ENCODE measurements at places on chromosomes 6 and 20.
A peak's percentile ranks its signal among the peaks of the same experiment; 100 is the strongest.

DNA sequence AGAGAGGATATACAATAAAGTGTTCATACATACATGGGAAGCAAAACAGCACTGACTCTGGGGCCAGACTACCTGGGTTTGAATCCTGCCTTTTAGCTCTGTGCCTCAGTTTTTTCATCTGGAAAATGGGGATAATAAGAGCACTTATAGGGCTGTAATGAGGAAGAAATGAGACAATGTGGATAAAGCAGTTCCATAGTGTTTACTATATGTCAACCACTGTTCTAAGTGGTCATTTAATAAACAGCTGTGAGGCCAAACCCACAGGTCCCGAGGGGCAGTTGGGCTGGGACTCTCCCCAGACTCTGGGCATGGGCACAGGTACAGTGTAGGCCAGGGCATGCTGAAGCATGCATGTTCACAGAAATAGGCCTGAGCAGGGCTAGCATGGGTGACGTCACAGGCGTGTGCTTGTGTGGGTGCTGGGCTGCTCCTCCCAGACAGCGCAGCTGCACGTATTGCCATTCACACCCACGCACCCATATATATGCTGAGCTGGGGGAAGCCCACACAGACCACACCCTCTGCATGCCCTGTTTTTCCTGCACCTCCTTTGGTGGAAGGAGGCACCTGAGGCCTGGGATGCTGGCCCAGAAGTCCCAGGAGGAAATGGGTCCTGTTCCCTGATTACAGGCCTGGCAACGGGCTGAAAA, 3.5 kb upstream of the PLCG1 start:
- no peak for DNase-seq

DNA sequence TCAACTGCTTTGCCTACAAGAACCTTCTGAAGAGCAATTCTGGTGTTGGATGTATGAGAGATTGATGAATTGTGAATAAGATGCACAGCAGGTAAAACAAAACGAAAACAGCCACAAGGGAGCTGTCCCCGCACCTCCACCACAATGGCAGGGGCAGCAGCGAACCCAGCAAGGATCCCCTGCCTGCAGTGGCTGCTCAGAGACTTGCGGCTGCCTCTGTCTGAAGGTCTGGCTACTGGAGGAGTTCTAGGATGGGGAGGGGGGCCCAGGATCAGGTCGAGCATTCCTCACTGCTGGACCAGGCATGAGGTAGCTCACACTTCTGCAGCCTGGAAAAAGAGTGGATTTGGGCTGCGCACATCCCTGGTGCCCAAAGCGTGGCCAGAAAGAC, 523.5 kb downstream of the CDH26 start:
- DNase-seq: no peak

DNA sequence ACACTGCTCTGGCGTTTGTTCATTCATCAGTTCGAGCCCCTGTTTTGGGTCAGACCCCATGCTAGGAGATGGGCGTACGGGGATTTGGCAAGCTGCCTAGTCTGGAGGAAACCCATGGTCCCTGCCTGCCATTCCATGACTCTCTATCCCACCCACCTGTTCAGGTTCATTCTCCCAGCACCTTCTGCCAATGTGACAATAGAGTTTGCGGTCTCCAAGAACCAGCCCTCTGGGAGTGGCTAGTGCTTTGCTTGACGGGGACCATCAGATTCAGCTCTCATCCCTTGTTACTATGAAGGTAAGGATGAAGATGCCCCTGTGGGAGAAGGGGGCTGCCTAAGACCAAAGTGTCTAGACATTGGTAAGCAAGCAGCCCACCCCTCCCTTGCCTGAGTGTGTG, 345.0 kb downstream of the PTPRT start:
- DNase-seq: no peak

DNA sequence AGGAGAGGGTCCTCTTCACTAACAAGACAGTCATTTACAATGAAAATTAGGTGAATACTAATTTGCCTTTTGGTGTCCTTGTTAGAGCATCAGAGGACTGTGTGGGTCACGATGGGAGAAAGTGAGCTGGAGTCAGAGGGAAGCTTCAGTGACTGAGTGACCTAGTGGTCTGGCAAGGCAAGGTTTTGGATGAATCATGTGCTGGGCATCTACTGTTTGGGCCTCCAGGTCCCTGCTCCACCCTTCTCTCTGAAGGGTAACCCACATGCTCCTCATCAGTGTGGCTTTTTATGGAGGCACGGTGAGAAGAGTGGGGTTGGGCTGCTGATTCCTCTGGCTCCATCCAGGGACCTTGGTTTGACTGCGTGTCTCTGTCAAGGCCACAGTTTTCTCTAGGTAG, 60.5 kb upstream of the EXOC2 start:
- DNase-seq: no peak

- DNase-seq: no peak
Measured at GRCh38 chr20:920311-920710, 4.2 kb upstream of the ANGPT4 start.

DNA sequence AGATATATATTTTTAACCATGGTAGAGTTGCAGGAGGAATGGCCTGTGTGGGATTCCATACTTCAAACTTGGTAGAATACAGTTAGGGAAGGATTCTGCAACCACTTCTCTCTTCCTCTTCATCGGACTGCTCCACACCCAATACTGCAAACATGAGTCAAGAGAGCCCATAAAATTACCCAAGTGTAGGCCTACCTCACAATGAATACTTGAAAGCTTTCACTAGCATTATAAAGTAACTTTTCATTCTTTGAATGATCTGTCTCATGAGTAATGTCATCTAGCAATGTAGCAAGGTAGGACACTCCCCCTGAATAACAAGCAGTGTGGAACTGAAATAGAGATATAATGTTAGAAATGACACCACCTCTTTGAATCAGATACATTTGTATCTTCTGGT, 79.4 kb downstream of the FOXC1 start:
- no peak for DNase-seq

DNA sequence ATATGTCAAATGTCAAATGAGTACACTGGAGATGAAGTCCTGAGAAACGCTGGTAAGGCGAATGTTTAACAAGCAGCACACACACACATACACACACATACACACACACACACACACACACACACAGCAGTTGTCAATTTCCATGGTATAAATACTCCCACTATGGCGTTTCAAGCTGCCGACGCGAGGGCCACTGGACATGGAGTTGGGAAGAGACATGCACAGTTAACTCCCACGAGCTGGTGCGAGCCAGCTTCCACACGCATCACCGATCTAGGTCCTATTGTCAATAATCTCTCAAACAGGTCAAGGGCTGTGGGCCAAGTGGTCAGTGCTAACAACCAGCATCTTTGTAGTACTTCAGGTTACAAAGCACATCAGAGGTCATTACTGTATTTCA, 58.9 kb downstream of the TRERF1 start:
- DNase-seq: no peak

DNA sequence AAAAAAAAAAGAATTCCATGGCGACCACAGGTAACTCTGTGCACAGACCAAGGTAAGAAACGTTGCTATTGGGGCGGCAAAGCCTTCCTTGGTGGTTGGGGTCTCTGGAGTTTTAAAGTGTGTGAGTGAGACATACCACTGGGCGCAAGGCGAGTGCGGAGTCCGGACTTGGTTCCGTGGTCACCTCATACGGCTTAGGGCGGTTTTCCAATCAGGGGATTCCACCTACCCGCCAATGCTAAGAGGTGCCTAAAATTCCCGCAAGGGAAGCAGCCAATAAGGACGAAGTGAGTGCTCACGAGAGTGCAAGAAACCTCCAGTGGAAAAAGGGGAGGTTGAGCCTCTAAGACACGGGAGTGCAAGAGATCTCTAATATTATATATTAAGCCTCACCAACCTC, 68.6 kb upstream of the PRSS16 start:
- no peak for DNase-seq

DNA sequence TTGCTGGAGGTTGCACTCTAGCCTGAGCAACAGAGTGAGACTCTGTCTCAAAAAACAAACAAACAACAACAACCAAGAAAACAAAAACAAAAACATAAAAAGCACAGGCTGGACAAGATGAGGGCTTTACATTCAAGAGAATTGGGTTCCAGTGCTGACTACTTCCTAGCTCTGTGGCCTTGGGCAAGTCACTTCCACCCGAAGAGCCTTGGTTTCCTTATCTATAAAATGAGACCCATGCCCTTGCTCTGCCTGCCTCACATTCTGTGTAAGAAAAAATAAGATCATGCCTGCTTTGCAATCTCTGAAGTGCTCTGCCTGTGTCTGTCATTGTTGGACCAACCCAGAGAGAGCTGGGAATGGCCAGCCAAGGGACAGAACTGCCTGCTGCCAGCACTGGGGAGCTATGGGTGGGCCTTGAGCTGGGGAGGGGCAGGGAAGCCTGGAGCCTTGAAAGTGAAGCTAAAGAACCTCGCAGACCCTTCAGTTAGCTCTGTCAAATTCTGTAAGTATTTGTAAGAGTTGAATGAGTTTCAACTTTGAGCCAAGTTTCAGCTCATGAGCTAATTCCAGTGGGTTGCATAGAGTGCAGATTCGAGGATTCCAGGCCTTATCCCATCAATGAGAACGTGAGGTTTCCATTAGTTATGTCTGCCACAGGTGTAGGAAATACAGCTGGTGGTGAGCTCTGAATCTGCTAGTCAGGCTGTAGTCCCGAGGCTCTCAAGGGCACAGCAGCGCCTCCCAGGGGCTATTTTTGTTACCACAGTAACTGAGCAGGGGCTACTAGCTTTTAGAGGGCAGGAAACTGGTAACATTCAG, 93.2 kb downstream of the DLGAP4 start:
- DNase-seq: no peak

- DNase-seq: no peak
Measured at GRCh38 chr20:47249913-47250312, 106.6 kb downstream of the ZMYND8 start.

- no peak for DNase-seq
Measured at GRCh38 chr20:1588533-1589460, 31.0 kb downstream of the SIRPB1 start.

DNA sequence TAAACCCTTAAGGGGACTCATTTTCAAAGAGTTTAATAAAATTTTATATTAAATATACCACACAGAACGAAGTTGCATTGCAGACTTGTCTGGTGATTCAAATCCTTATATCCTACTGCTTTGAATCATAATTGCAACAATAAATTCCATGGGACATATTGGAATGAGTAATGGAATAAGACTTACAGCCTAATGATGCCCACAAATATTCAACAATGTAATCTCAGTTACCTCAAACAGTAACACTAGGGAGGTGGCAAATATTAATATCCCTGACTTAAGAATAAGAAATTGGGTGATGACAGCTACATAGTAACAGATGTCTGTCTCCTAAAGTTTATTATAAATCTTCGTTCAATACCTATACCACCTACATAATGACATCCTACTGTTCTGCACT, 52.6 kb downstream of the BMP5 start:
- DNase-seq: no peak

DNA sequence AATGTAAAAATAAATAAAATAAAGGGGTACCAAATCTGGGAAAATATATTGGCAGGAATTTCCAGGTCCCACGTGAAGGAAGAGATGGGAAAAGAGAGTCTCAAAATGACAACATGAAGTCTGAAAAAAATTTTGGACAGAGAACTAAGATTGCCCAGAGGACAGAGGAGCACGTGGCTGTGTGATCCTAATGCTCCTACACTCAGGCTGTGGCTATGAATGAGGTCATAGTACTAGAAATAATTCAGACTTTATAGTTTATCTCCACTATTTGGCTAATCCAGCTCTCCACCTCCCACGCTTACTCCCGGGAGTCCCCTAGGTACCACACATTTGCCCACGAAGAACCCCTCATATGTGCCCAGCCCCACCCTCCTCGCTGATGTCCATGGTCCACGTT, 42.8 kb upstream of the STMND1 start:
- DNase-seq: no peak

- DNase-seq: no peak
Measured at GRCh38 chr6:122130026-122130348, 269.5 kb upstream of the HSF2 start.

- DNase-seq: no peak
Measured at GRCh38 chr6:144820270-144820669, 535.1 kb downstream of the UTRN start.

DNA sequence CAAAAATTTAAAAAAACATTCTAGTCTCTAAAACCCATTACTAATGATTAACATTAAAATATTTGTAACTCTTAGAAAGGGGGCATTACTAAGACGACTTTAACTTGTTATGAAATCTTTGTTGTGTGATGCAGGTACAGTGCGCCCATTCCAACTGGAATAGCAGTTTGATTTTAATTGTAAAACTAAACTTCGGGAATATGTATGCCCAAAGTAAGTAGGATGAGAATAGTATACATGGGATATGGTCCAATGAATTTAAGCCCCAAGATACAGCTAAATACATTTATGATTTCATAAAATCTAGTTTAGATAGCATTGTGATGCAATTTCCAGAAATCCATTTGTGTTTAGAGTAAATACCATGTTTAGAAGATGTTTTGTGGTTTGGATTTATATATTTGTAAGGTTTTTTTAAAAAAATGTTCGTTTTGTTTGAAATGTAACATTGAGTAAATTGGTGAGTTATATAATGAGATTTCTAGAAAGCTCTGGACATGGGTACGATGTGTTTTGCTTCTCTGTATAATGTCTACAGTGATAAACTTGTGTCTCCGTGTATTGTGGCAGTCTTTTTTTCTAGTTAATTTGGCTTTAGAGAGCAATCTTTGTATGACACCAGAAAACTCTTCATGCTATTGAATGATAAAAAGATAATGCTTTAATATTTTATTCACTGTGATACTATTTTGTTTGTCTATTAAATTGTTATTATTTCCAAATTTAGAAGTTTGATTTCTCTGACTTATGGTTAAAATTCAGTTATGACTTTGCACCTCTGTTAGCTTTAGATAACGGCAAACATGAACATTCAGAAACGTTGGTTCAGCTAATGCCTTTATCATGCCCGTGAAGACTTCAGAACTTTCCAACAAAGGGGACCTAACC, 54.8 kb downstream of the RNF182 start:
- no peak for DNase-seq

DNA sequence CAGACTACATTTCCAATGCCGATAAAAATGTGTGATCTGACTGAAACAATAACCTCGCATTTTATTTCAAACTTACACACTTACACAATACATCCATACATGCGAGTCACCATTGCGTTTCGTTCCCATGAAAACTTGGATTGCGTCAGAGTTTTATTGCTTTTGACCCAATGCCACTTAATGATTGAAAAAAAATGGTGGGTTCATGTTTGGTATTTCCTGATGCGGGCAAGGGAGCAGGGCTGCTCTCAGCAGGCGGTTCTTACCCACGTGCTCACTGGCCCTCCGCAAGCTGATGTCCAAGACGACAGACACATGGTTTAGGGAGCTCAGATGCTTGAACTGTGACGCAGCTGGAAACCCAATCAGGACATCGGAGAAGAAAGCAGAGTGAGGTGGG, 281.0 kb upstream of the SULF2 start:
- no peak for DNase-seq

GRCh38 chr20:45337367-45338120, 10.7 kb downstream of the SDC4 start:
- DNase-seq: peak; percentile 67

- no peak for DNase-seq
Measured at GRCh38 chr20:4043329-4043728, 28.0 kb upstream of the RNF24 start.

- DNase-seq: no peak
Measured at GRCh38 chr20:4797275-4797674, 75.6 kb downstream of the PRND start.

- DNase-seq: no peak
Measured at GRCh38 chr20:44646023-44646640, 5.4 kb downstream of the ADA start.

Measured in psoas muscle (tissue), 8 donors.